ENCODE measurements at places on chromosomes 16 and 17.
A peak's percentile ranks its signal among the peaks of the same experiment; 100 is the strongest.

- no peak for DNase-seq
Measured at GRCh38 chr17:40241252-40241834, 22.2 kb downstream of the WIPF2 start.

DNA sequence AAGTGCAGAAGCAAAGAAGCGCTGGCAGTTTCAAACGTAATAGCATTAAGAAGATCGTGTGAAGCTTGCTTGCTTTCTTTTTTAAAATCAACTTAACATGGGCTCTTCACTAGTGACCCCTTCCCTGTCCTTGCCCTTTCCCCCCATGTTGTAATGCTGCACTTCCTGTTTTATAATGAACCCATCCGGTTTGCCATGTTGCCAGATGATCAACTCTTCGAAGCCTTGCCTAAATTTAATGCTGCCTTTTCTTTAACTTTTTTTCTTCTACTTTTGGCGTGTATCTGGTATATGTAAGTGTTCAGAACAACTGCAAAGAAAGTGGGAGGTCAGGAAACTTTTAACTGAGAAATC lies 17.4 kb upstream of the RAB11FIP4 start:
- DNase-seq, result no peak

DNA sequence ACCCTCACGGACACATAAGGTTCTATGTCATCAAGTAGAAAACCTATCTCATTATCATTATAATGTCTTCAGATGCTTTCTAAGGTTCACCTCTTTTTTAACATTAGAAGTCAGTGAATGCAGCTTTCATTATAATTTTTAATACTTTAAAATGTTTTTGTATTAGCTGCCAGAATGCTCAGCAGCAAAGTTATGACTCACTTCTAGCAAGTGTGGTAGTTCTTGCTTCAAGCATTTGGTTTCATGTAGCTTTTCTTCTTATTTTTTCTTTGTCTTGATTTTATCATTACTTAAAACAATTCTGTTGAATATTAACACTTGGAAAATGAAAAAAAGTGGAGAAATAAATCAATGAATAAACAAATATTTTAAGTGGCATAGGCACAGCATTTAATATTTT lies 23.4 kb downstream of the LPCAT2 start:
- DNase-seq, result no peak

GRCh38 chr17:49360796-49361128 lies 1.3 kb downstream of the ZNF652 start:
- DNase-seq, result no peak

DNA sequence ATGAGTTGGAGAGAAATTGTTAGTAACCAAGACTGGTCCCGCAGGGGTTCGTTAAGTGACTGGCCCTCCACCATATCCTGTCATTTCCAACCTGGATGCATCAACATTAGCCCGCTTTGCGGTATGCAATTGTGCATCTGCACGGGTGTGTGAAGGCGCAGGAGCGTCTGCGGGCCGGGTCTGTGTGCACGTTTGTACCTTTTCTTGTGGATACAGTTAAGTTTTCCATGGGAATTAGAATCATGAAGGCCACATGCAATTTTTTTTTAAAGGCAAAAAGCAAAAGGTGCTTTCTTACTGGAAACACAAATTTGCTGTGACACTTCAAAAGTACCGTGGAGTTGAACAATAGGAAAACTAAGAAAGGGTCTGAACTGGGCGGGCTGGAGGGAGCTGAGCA lies 355.4 kb upstream of the ZFHX3 start:
- DNase-seq, result no peak

- no peak for DNase-seq
Measured at GRCh38 chr17:14461227-14461548, 160.3 kb downstream of the HS3ST3B1 start.

GRCh38 chr17:3635474-3636153 lies 436 bp downstream of the SHPK start:
- no peak for DNase-seq

DNA sequence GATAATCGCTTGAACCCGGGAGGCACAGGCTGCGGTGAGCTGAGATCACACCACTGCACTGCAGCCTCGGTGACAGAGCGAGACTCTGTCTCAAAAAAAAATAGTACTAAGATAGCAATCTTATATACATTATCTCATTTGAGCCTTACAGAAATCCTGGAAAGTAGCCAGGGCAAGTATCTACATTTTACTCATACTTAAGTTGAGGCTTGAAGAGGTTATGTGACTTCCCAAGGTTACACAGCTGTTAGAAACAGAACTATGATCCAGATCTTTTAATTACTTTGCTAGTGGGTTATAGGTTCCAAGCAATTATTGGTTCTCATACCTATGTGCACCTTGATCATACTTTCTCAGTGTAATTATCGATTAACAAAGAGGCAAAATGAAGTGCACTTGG lies 15.4 kb downstream of the C17orf78 start:
- DNase-seq, result no peak

- no peak for DNase-seq
Measured at GRCh38 chr17:2214047-2214928, 89.3 kb downstream of the SMG6 start.

DNA sequence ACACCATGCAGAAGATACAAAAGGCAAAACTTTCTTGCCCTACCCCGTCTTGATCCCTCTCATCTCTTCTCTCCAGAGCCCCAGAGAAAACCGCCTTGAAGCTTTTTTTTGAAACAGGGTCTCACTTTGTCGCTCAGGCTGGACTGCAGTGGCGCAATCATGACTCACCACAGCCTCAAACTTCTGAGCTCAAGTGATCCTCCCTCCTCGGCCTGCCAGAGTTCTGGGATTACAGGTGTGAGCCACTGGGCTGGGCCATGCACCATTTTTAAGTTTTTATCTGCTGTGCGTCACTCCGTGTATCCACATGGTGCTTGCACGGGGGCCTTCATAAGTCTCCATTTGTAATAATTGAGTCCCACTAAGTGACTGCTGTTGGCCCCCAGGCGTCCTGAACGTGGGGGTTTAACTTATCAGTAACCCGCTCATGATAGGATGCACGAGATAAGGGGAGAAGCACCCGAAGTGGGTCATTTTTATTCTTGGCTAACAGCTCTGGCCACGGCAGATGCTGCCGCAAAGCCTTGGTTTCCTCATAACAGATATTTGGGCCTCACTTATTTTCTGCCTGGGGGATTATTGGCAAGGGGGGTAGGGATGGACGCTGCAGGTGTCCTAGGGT lies 8.6 kb downstream of the DNAH17 start:
- no peak for DNase-seq

GRCh38 chr17:76972046-76972641 lies 103.9 kb downstream of the MGAT5B start:
- no peak for DNase-seq

DNA sequence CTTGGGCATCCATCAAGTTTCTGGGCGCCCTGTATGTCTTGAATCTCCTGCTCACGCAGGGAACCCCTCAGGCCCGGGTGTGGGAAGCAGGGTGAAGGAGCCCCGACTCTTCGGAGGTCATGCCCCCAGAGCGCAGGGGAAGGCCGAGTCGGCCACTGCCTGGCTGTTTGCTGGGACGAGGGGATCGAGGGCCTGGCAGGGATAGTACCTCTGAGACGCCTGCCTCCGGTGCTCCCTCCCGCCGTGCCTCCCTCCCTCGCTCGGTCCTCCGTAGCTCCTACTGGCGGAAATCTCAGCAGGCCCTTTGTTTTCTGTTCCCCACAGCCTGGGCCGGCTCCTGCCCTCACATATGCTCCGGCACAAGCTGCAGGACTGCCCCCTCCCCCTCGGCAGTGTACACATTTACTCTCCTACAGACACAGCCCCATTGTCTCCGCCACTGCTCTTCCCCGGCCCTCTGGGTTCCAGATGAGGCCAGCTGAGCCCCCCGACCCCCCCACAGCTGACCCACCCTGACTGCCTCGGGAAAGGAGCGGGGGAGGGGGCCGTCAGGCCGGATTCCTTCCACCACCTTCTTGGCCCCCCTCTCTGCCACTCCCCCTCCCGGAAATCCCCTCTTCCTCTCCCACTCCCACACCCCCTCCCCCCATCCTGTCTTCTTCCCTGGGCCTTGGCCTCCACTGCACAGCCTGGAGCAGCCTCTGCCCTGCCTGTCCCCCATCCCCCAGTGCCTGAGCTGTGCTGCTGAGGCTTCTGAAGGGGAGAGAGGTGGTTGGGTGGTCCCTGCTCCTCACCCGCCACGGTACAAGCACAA lies 1.4 kb downstream of the TRAF4 start:
- peak; percentile 12 for DNase-seq

DNA sequence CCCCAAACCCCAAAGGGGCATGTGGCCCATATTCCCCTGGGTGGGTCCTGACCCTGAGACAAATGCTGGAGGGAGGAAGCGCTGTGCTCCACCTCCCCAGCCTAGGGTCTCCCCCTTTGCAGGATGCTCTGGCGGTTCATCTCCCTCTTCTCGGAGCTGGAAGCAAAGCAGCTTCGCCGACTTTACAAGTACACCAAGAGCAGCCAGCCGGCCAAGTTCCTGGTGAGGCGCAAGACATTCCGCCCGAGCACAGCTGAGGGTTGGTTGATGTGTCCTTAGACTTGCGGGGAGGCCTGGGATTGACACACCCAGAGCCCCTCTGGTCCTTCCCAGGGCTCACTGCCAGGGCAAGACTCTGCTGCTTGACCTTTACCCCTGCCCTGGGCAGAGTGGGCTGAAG lies 4.3 kb downstream of the CHCT1 start:
- DNase-seq, result no peak

DNA sequence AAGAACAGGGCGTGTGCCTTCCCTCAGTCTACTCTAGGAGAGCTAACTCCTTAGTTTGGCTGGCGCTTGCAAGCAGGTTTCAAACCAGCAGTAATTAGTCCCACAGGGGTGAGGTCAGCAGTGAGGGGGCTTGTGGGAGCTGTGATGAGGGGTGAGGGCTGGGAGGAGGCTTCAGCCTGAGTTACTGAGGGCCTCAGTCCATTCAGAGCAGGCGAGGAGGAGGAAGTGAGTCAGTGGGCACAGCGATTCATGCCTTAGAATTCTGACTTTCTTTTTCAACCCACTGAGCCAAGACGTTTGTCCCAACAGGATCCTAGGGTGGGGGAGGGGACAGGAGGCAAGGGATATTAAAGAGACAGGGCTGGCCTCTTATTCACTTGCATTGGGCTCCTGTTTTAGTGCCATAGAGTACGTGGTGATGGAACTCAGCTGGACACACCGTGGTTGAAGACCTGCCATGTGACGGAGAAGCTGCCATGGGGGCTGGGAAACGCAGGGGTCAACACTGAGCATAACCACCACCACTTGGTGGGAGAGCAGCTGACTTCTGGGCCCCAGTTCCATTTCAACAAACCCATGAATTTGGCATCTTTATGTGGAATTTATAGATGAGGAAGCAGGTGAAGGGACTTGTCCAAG lies 8.3 kb upstream of the ITGA3 start:
- no peak for DNase-seq

GRCh38 chr17:63497708-63498483 lies 21.0 kb downstream of the ACE start:
- no peak for DNase-seq

GRCh38 chr17:21279198-21279535 lies 5.3 kb upstream of the MAP2K3 start:
- no peak for DNase-seq

GRCh38 chr17:61409301-61410112 lies 9.9 kb downstream of the TBX2 start:
- no peak for DNase-seq

DNA sequence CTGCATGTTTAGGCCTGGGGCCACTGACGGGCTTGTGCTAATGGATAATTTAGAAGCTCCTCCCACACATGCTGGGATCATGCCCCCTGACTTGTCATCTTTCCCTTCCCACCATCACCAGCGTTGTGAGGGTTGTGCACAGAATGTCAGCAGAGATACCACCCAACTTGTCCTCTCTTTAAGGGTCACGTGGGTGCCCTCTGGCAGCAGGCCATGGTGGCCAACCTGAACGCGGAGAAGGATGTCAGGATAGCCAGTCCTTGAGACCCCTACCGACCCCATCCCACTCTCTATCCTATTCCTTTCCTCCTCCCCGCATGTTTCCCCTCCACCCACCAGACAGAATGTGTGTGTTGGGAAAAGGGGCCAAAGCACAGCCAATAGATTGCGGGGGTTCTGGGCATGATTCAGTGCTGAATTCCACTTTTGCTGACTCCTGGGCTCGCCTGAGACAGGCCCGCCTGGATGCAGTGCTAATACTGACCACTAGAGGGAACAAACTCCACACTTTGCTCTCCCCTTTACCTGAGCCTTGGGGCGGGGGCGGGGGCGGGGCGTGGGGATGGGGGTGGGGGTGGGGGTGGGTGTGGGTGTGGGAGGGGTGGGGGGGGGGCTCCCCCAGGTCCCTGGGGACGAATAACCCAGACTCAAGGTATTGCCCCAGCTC lies at the start of gene GH2:
TSS of gene GH2 (minus strand) at position 10 of the 667 bp plus-strand sequence. CDS start 143 bp downstream, outside the sequence.
- DNase-seq, result peak; percentile 62

- DNase-seq, result no peak
Measured at GRCh38 chr16:23088018-23088417, 61.2 kb downstream of the USP31 start.

- DNase-seq, result no peak
Measured at GRCh38 chr17:73231395-73231794, 30.3 kb downstream of the CPSF4L start.
